Esophagus squamous epithelium (tissue), 5 donors: ENCODE measurements at places on chromosomes 2 and 18.

DNA sequence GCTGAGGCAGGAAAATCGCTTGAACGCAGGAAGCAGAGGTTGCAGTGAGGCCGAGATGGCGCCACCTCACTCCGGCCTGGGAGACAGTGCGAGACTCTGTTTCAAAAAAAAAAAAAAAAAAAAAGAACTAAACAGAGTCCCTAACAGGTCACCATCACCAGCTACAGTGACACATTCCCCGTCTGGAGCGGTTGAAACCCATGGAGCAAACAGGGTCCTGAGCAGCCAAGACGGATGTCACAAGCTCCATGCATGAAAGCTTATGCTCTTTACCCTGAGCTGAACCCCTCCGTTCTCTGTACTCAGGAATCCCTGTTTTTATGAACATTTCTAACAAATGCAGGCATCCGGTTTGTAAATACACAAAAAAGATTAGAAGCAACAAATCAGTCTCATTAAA is 55.9 kb upstream of the LAPTM4A start:
- no peak for DNase-seq

GRCh38 chr2:204706939-204707338 is 161.7 kb downstream of the PARD3B start:
- no peak for DNase-seq

DNA sequence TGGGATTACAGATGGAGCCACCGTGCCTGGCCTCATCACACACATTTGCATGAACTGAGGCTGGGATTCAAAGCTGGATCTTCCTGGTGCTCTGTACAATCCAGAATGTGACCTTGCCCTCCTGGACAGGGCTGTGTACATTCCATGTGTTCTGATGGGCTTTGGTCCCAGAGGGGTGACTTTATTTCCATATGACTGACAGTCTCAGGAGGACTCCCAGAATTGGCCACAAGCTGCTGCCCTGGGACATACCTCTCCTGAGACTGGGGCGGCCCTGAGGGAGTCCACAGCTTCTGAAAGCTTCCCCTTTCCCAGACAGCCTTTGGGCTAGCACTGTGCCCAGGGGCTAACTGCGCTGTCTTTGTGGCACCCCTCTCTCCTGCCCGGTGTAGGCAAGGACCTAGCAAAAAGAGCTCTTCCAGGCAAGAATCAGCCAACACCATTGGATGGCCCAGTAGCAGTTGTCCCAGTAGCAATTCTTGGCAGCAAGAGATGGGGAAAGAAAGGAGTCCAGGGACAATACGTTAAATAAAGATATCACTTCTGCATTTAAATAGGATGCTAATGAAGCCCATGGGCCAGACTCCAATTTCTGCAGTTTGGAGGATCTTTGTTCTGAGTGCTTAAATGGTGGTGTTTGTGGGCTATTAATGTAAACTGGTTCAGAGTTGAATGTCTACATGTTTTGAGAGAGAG is 26.4 kb upstream of the ZNF532 start:
- DNase-seq: no peak

- DNase-seq: no peak
Measured at GRCh38 chr2:22600999-22601398, 784.0 kb upstream of the KLHL29 start.

DNA sequence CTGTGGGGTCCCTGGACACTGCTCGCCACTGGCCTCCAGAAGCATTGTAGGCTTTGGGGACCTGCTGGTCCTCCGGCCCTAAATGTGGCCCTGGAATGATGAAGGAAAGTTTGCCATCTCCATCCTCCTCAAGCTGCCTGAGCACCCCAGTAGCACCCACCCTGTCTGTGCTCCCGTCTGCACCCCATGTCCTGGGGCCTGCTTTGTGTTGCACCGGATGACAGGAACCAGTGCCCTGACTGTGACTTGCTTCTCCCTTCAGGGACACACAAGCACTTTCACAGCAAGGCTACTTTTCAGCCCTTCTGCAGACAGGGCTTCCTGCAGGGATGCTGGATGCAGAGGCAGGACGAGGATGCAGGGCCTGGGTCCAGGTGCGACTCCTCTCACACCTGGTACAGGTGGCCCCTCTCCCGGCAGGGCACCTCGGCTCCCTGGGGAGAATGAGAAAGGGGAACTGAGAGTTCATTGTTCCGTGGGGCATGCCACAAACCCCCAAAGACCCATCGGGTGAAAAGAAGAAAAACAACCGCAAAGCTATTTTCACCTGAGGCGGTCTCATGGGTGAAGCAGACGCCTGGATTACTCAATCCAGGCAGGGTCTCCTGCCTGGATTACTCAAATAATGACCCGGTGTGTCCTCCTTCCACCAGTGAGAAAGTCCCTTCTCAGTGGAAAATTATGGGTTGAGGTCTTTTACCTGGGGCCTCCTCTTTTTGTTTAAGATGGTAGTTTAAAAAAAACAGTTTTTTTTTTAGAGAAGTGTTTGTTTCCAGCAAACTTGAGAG is 74.9 kb downstream of the LONRF2 start:
- DNase-seq: no peak

- DNase-seq: no peak
Measured at GRCh38 chr2:134532537-134532936, 186.3 kb downstream of the TMEM163 start.

GRCh38 chr18:23994361-23994902 is 20.1 kb upstream of the TTC39C start:
- DNase-seq: no peak

GRCh38 chr2:47554311-47554905 is 151.5 kb downstream of the MSH2 start:
- DNase-seq: no peak

GRCh38 chr2:135629520-135629919 is 98.2 kb downstream of the R3HDM1 start:
- DNase-seq: no peak

DNA sequence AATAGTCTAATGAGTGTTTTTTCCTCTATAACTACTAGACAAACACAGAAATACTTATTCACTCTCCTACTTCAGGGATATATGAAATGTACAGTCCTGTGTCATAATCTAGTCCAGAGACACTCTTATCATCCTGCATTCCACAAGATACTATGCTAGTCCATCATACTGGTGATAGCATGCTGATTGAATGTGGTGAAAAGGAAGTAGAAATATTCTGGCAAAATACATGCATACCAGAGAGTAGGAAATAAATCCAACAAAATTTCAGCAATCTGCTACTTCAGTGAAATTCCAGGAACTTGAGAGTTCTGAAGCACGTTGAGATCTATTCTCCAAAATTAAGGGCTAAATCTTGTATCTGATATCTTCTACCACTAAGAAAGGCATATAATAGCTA is 353.9 kb downstream of the PID1 start:
- DNase-seq: no peak

- DNase-seq: no peak
Measured at GRCh38 chr18:58615140-58616132, 13.5 kb downstream of the ALPK2 start.

- no peak for DNase-seq
Measured at GRCh38 chr2:133053541-133053940, 383.5 kb upstream of the LYPD1 start.

DNA sequence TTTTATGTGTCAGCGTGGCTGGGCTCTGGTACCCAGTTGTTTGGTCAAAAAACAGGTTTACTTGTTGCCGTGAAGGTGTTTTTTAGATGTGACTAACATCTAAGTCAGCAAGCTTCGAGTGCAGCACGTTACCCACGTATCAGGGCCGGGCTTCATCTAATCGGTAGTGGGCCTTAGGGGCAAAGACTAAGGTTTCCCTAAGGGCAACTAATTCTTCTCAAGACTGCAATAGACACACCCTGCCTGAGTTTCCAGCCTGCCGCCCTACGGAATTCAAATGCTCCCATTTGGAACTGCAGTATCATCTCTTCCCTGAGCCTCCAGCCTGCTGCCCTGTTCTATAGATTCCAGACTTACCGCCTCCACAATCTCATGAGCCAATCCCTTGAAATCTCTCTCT is 27.7 kb downstream of the FHL2 start:
- no peak for DNase-seq

GRCh38 chr2:221549143-221549542 is 23.0 kb downstream of the EPHA4 start:
- DNase-seq: no peak

DNA sequence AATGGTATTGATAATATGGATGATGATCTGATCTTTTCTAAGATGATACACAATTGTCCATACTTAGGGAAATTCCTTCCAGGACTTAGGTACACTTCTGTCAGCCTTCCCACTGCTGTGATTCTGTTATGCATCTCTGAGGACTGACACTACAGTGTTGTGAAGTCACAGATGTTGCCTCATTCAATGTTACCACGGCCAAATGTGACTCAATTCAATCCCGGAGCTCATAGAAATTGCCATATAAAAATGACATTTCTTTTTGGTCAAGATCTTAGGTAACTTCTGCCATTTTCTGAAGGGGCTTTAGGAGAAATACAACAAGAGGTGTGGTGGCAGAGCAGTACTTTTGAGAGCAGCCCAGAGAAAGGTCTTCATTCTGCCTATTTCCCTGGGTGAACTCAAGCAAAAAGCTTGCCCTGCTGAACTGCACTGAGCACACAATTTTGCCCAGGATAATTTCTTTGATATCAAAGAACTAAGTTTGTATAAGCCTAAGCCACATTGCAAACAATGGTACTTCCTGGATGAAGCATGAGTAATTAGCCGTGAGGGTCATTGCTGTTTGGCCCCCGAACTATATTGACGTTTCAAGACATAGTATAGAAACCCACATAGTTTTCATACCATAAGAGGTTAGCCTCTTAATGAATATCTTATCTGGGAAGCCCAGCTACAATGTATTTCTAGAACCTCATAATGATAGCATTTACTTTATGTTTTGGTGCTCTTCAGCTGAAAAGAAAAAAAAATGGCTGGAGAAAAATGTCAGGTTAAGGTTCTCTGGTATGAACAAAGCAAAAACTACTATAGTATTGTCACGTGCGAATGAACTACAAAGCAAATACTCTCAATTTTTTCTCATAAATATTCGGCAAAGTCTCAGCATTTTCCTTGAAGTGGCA is 437.4 kb downstream of the MEIS1 start:
- no peak for DNase-seq

DNA sequence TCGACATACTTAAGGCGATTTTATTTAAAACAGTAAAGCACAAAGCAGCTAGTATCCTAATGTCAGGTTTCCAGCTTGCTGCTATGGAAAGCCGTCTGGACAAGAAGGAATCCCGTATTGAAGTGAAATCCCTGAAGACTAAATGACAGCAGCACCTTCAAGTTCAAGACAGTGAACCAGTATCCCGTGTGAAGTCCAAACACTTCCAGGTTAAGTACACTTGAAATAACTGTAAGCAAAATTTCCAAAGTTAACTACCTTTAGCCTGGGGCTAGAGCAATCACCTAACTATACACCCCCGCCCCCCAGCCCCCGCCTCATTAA is 1.2 kb downstream of the MBOAT2 start:
- no peak for DNase-seq

GRCh38 chr2:106789185-106789584 is 96.8 kb downstream of the ST6GAL2 start:
- DNase-seq: no peak

DNA sequence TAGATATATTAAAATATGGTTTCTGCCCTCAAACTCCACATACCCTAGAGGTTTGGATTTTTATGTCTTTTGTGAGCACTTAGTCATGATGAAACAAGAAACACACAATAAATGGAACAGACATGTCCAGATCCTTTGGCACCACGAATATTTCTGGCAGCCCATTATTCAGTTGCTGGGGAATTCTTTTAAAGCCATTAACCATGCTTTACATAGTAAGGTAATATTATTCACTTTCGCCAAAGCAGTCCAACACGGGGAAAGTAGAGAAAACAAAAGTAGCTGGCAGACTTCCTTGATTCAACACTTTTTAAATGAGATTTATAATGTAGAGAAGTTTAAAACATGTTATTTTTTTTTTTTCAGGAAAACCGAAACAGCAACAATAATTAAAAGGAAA is 235.4 kb downstream of the PIEZO2 start:
- DNase-seq: no peak

DNA sequence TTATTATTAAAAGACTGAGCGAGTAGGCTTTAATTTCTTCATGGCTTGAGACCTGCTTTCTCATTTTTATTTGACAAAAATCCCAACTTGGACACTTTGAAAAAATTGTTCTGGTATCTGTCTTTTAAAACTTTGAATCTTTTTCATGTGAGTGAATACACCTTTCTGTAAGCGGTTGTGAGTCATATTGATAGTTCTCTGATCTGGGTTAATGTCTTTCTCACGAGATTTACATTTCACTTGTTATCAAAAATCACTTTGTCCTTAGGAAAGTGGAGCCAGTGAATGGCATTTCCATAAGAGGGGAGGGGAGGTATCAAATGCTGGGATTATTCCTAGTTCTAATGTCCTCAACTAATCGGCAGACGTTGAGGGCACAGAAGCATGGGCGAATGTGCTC is 36.3 kb downstream of the ATP9B start:
- no peak for DNase-seq

DNA sequence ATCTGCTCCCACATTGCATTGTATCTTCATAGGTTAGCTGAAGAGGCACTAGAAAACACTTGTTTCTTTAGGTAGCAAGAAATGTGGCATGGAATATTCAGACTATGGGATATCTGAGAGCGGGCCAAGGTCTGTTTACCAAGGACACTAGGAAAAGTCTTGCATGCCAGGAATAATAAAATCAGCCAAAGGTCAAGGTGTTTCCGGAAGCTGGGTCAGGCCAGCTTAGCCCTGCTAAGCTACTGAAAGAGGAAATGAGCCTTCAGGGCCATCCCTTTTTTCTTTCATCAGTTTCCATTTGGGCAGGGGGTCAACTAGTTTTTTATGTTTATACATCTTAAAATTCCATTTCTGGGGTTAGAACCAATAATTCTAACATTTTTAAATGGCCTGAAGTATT is 101.1 kb downstream of the DPP4 start:
- DNase-seq: no peak

DNA sequence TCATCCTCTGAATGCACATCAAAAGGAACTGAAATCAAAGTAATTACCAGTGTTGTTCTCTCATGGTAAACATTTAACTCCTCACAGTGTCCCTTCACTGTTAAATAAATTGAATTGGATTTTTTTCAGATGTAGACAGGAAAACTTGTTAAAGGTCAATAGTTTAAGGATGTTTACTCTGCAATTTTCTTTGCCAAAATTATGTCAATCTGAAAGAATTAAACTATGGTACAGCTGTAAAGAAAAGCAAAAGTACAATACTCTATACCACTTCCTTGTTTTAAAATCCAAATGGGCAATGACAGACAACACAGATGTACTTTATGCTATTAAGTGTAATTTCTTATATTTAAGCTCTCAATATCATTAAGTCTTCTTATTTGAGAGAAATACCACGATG is 153.2 kb downstream of the WDPCP start:
- no peak for DNase-seq

GRCh38 chr2:239013678-239013976 is 165.7 kb downstream of the TWIST2 start:
- no peak for DNase-seq

DNA sequence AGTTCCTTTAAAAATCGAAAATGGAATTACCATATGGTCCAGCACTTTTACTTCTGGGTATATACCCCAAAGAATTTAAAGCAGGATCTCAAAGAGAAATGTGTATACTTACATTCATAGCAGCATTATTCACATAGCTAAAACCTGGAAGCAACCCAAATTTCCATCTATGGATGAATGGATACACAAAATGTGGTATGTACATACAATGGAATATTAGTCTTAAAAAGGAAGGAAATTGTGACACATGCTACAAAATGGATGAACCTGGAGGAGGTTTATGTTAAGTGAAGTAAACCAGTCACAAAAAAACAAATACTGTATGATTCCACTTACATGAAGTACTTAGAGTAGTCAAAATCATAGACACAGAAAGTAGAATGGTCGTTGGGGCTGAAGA is 147.9 kb upstream of the LTBP1 start:
- DNase-seq: no peak
